ENCODE measurements at places on chromosomes 6 and 20. TPM values are rescaled to one million over a fixed set of nuclear protein-coding genes. Genes with fewer than 3 reads are reported as not detected.
A peak's percentile ranks its signal among the peaks of the same experiment; 100 is the strongest.

The UBE2C gene
- 0.61 TPM for polyA plus RNA-seq

DNA sequence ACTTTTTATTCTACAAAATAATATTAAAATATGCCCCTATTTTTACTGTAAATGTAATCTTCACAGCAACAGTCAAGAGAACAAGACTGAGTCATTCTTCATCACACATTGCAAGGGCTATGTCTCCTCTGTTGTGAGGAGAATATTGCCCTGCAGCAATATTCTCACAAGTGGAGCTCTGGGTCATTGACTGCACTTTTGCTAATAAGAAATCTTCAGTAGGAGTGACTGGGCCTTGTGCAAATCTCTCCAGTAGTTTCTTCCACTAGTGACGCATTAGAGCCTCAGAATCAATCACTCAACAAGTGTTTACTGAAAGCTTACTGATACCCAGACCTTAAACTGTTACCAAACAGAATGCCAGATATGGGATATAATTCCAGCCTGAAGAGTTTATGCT, 49.1 kb downstream of the LAMA2 start:
- no peak for DNase-seq

GRCh38 chr20:63939061-63939935, 16.9 kb downstream of the UCKL1 start:
- DNase-seq, result no peak

DNA sequence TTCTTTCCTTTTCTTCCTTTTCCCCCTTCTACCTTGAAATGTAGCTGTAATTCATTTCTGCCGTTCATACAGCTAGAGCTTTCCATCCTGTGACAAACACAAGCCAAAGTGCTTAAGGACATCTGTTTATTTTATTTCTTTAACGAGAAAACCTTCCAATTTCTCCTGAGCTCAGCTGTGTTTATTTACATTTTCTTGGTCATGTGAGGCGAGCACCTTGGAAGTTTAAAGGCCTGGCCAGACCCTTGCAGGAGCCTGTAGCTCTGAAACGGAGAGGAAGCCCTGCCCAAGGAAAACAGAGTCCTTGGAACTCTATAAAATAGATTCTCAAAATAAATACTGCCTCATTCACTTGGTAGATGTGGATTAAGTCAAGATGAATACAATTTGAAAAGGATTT, 223.1 kb downstream of the EYA2 start:
- DNase-seq, result no peak

- no peak for DNase-seq
Measured at GRCh38 chr6:30537931-30538330, 18.4 kb downstream of the GNL1 start.

DNA sequence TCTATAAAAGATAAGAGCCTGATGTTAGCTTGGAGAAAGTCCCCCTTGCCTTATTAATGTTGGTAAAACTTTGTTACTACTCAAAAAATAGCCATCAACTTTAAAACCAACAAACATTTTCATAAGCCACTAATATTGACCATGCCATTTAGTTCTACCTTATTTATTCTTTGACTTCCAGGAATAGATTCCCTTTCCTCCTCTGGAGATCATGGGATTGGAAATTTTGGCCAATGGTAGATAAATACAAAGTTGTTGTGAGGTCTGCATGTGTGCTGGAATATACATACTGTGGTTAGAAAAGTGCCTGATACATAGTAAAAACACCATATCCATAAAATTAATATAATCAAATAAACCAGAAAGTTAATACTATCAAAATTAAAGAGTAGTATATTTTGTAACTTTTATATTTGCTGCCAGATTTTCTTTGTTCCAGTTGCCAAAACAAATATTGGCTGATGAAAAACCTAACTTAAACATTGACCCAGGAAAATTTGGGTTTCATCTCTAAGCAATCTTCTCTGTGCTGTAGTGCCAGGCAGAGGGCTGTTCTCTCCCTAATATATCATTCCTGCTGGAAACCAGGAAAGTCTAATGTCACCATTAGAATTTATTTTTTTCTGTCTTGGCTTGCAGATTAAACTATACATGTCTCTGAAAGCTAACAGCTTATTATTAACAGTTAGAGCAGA, 169.1 kb downstream of the NKAIN2 start:
- DNase-seq, result no peak

The STK35 gene
- polyA plus RNA-seq, result 4.6 TPM

The RFX6 gene
- 20.8 TPM for polyA plus RNA-seq

DNA sequence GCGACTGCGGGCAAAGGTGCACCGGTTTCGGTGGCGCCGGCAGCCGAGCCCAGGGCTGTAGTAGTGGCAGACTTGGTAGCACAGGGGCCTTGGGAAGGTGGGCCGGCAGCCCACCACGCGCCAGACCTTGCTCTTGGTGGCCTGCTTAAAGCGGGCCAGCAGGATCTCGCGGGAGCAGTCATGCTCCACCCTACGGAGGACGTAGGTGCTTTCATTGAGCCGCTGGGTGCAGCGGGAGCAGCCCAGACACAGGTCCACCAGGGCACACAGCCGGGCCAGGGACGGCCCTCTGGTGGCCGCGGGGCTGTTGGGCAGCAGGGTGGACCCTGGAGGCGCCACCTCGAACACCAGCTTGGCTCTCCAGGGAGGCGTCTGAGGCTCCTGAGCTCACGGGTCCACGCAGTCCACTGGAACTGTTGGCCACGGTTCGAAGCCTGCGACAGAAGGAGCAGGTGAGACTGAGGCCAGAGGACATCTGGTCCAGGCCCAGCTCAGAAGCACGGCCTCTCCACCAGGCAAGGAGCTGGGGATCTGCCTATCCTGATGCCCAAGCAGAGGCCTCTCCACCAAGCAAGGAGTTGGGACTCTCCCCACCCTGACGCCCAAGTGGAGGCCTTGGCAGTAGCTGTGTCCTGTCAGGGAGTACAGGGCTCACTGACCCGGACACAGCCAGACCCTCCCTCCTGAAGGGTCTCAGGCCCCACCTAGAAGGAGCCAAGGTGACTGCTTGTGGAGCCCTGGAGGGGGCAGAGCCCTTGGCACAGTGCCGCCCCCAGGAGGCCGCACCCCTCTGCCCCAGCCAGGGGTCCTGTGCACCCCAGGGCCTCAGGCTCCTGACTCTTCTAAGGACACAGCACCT, 1.0 kb downstream of the HELZ2 start:
- DNase-seq, result no peak

The EFCAB8 gene
- polyA plus RNA-seq, result 0.14 TPM

GRCh38 chr20:40680161-40680959, 8.7 kb downstream of the MAFB start:
- no peak for DNase-seq

- peak; percentile 63 for DNase-seq
Measured at GRCh38 chr6:1554476-1555310, 55.0 kb upstream of the FOXC1 start.

DNA sequence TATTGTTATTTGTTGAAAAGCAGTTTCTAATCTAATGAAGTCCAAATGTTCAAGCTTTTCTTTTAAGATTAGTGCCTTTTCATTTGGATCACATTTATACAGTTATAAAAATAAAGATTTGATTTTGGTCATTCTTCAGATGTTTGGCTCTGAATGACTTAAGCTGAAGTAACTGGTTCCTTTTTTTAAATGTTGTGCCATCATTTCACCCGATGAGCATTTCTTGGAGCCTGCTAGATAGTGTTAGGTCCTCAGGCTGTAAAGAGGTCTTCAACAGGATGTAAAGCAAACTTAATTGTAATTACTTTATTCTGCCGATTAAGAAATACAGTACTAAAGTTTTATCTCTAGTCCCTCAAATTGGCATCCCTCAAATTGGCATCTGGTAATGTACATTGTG, 41.2 kb upstream of the ASIP start:
- DNase-seq, result no peak

The HLA-DMB gene
- 2.7 TPM for polyA plus RNA-seq

DNA sequence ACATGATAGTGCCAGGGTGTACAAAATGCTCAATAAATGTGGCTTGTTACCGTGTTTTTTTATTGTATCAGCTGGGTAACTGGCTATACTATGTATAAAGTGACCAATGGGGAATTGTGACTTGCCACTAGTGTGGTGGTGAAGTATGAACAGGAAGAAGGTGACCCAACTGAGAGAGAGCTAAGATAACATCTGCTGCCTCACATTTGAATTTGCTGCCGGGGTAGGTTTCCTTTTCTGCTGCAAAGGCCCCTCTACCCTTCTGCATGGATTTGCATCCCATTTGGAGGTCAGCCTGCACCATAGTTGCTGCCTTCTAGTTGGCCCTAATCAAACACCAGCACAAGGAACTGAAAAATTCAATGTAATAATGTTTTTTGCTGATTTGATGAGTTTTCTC, 24.1 kb downstream of the IL17A start:
- no peak for DNase-seq

DNA sequence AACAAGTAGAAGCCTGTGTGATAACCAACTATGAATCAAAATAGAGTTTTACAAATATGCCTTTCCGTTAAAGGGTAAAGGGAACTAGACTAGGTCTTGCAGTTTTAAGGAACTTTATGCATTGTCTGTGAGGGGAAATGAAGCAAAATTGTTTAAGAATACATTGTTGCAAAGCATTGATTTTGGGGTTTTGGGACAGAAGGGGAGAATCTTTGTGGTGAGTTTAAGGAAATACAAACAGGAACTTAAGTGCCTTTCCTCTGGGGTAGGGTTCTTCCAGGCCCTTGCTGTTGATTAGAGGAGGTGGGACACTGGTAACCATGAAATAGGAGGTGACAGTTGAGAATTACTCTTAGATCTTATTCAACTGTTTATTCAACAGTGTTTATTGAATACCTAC, 4.7 kb downstream of the MAPK14 start:
- DNase-seq, result no peak

DNA sequence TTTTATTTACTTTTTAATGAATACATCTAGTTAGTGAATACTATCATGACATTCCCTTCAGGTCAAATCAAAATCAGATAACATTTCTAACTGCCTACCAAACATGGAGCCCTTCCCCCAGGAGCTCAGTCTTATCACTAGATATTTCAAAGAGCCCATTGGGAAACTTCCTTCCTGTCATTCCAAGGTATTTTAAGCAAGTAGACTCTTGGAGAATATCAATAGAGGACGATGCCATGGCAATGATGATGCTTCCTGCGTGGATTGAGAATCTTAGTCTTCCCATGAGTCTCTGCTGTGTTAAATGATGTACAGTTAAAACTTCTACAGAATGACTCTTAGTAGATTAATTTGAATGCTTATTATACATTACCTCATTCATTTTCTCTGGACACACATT, 384.9 kb downstream of the CENPW start:
- DNase-seq, result no peak

DNA sequence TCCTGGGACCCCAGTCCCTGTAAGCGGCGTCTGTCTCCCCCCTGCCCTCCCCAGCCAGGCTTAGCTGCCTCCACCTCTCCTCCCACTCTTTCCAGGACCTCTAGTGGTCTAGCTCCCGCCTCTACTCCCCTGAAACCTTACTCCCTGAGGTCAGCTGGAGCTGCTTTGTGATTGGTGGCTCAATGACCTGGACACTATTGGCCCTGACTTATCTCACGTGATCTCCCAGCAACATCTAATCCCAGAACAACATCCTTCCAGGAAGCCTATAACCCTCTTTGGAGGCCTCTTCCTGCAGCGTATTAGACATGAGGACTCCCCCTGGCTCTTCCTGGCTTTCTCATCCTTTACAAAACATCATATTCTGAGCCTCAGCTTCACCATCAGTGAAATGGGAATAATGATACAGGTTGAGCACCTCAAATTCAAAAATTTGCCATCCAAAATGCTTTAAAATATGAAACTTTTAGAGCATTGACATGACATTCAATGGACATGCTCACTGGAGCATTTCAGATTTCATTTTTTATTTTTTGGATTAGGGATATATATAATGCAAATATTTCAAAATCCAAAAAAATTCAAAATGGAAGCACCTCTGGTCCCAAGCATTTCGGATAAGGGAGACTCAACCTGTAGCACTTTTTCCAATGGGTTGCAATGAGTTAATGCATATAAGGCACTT, 16.3 kb upstream of the SRC start:
- DNase-seq, result no peak

GRCh38 chr20:57662456-57663240, 42.4 kb upstream of the ZBP1 start:
- no peak for DNase-seq

- no peak for DNase-seq
Measured at GRCh38 chr6:35972471-35973367, 51.7 kb downstream of the SLC26A8 start.

GRCh38 chr6:148761527-148762011, 14.7 kb downstream of the UST start:
- no peak for DNase-seq

DNA sequence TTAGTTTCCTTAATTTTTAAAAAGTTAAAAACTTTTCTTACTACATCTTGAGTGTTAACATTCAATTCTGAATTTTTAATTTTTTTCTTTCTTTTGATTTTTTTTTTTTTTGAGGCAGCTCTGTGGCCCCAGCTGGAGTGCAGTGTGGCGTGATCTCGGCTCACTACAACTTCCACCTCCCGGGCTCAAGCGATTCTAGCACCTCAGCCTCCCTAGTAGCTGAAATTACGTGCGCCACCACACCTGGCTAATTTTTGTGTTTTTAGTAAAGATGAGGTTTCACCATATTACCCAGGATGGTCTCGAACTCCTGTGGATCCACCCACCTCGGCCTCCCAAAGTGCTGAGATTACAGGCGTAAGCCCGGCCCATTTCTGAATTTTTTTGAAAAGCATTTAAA, 1.2 kb downstream of the DDX43 start:
- DNase-seq, result no peak

DNA sequence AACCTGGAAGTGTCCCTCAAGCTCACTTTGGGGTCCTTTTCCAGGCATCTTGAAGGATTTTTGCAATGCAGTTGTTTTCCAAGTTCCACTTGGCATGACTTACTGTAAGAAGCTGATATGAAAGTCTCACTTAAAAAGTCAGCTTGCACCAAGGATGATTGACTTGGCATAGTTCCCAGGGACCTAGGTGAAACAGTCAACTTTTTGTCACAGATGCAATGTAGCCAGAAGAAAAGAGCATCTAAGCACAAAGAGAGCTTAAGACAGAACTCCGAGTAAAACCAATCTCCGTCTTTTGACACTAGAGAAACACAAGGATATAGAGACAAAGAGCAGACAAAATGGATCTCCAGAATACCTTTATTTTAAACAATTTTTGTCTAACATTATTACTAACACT, 2.6 kb upstream of the ZSCAN12 start:
- no peak for DNase-seq

DNA sequence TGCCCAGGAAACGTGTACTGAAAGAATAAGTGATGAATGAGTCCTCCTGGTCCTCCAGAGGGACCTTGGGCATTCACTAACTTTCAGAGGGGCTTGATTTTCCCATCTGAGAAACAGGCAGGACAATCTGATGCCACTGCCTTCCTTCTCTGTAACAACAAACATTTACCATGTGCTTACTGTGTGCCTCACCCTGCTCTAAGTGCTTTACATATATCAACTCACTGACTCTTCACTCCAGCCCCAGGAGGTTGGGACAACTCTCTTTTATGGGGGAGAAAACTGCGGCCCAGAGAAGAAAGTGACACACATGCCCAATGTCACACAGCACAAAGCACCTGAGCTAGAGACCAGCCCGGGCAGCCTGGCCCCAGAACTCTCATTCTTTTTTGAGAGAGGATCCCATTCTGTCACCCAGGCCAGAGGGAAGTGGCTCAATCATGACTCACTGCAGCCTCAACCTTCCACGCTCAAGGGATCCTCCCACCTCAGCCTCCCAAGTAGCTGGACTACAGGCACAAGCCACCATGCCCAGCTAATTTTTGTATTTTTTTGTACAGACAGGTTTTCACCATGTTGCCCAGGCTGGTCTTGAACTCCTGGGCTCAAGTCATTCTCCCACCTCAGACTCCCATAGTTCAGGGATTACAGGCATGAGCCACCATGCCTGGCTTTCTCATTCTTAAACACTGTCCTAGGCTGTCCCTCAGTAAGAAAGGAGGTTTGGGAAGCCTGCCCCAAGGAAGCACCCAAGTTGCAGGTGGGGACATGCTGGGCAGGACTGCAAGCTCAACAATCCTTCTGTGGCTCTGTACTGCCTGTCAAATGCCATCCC, 38.0 kb downstream of the NOL4L start:
- DNase-seq, result peak; percentile 11

Data from pancreas (tissue), 10 donors.